ENCODE measurements at places on chromosomes 3 and 15.

GRCh38 chr15:73617301-73617831 is 15.8 kb downstream of the NPTN start:
- no peak for DNase-seq

- DNase-seq = no peak
Observed at GRCh38 chr3:31232055-31233025, 300.4 kb upstream of the STT3B start.

- DNase-seq = no peak
Observed at GRCh38 chr3:186588632-186589031, 18.1 kb downstream of the DNAJB11 start.

DNA sequence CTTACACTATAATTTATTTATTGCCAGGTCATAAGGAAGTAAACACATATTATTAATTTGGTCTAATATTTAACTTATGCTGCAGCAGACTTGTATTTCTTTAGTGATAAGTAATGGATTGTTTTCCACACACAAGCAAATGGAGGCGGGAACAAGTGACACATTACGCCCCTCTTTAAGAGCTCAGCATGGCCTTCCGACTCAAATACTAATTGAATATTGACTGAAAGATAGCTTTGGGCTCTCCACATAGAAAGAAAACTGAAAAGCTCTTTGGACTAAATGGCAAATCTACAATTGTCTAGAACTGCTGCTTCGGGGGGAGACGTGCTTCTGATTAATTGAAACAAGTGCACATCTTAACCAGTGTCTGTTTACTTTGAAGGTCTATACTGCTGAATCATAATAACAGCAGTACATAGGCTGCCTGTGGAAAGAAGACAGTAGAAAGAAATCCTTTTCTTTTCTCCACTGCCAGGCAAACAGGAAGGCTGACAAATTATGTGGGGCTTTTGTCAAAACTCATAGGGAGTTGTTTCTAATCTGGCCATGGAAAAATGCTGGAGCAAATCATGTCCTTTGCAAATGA is 15.9 kb downstream of the CADPS start:
- no peak for DNase-seq

DNA sequence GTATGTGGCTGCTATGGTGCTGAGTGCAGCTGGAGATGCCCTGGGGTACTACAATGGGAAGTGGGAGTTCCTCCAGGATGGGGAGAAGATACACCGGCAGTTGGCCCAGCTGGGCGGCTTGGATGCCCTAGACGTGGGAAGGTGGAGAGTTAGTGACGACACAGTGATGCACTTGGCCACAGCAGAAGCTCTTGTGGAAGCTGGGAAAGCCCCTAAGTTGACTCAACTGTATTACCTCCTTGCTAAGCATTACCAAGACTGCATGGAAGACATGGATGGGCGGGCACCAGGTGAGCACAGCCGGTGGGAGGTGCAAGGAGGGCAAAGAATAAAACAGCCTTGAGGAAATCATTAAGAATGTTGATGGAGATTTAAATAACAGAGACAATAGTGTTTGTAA is 2.9 kb downstream of the ADPRH start:
- DNase-seq = no peak

GRCh38 chr15:76282465-76282864 is 28.8 kb downstream of the ETFA start:
- no peak for DNase-seq

- DNase-seq = no peak
Observed at GRCh38 chr15:29057856-29058255, 172.1 kb downstream of the APBA2 start.

GRCh38 chr3:17023006-17023664 is 138.4 kb downstream of the PLCL2 start:
- DNase-seq = no peak

- no peak for DNase-seq
Observed at GRCh38 chr3:136186344-136186743, 9.8 kb downstream of the MSL2 start.

- no peak for DNase-seq
Observed at GRCh38 chr15:68599560-68600071, 20.8 kb downstream of the CORO2B start.

DNA sequence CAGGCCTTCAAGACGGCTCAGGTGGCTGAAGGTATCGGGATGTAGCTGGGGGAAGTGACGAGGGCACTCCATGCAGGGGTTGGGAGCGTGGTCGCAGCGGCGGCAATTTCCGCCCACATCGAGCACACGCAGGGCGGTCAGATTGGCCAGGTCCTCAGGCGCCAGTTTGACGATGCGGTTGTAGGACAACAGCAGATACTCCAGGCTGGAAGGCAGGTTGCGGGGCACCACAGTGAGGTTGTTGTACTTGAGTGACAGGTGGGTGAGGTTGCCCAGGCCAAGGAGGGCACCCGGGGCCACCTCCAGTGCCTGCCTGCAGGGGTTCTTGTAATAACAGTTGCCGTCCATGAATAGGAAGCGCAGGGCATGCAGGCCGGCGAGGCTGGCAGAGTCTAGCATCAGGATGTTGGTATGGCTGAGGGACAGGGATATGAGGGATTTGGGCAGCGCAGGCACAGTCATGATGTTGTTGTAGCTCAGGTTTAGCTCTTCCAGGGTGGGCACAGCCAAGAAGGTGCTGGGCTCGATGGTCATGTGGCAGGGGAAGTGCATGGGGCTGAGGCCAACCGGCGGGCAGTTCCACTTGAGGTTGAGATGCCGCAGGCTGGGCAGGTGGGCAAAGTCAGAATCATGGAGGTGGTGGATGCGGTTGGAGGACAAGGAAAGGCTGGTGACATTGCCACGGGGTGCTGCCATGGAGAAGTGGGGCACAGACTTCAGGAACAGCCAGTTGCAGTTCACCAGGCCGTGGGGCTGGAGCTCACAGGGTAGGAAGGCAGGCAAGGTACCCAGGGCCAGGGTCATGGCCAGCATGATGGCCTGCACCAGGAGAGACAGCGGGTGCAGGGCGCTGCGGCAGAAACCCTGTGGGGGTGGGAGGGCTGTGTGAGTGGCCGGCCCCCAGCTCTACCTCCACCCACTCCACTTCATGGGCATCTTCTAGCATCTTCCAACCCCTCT is 1.7 kb downstream of the TLR9 start:
- no peak for DNase-seq
